ENCODE measurements at places on chromosomes 4 and X.
A peak's percentile ranks its signal among the peaks of the same experiment; 100 is the strongest.

GRCh38 chrX:55695227-55696018 is 22.1 kb upstream of the RRAGB start:
- peaks cover 34% of the 10 kb centered on the region for H3K4me1 ChIP-seq
- peak; percentile 30 for DNase-seq
- peak overlapping the region; percentile 21 for H3K4me3 ChIP-seq
- peak overlapping the region; percentile 60 for H3K27ac ChIP-seq
- H3K27me3 ChIP-seq = no peaks in the 10 kb centered on the region
- H3K36me3 ChIP-seq = peaks cover 1% of the 10 kb centered on the region

- no peak overlapping the region for H3K27ac ChIP-seq
- H3K36me3 ChIP-seq = peaks cover 1% of the 10 kb centered on the region
- no peak overlapping the region for H3K4me3 ChIP-seq
- no peaks in the 10 kb centered on the region for H3K4me1 ChIP-seq
- DNase-seq = no peak
Observed at GRCh38 chr4:53994382-53995102, 69.9 kb downstream of the CHIC2 start.

- DNase-seq = no peak
- H3K27ac ChIP-seq = no peak overlapping the region
- H3K4me1 ChIP-seq = peaks cover 10% of the 10 kb centered on the region
- no peaks in the 10 kb centered on the region for H3K27me3 ChIP-seq
Observed at GRCh38 chr4:14719053-14719452, 283.2 kb upstream of the CPEB2 start.

GRCh38 chr4:79578606-79579005 is 170.6 kb upstream of the GK2 start:
- H3K4me3 ChIP-seq = no peak overlapping the region
- no peaks in the 10 kb centered on the region for H3K4me1 ChIP-seq
- no peaks in the 10 kb centered on the region for H3K36me3 ChIP-seq

DNA sequence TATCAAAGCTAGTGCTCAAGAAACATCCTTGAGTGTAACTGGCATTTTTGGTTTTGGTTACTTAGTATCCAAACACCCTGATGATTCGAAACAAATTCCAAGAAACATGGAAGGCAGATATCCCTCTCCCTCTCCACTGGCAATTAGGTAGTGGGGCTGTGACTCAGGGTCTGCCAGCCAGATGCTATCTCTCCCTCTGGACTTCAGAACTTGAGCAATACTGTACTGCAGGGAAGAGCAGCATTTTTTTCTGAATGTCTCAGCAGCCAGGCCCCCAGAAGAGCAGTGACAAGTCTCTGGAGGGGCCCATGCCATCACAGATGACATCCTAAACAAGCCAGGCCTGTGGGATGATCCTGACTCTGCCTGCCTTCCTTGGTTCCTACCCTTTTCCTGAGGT is 37.3 kb upstream of the BCORL1 start:
- no peak overlapping the region for H3K4me3 ChIP-seq
- peaks cover 14% of the 10 kb centered on the region for H3K27me3 ChIP-seq
- H3K4me1 ChIP-seq = peaks cover 3% of the 10 kb centered on the region
- no peak for DNase-seq
- no peaks in the 10 kb centered on the region for H3K36me3 ChIP-seq

- H3K27me3 ChIP-seq = no peaks in the 10 kb centered on the region
- peak overlapping the region; percentile 99 for H3K4me3 ChIP-seq
- H3K27ac ChIP-seq = peak overlapping the region; percentile 99
Observed at GRCh38 chr4:472881-473569, 25.9 kb downstream of the ZNF721 start.

- no peak overlapping the region for H3K27ac ChIP-seq
- H3K4me3 ChIP-seq = no peak overlapping the region
- H3K27me3 ChIP-seq = no peaks in the 10 kb centered on the region
- H3K36me3 ChIP-seq = peaks cover 71% of the 10 kb centered on the region
- no peak for DNase-seq
Observed at GRCh38 chr4:184728858-184729257, 5.0 kb downstream of the CENPU start.

GRCh38 chr4:104022226-104022625 is 302.4 kb upstream of the TACR3 start:
- no peak for DNase-seq
- no peaks in the 10 kb centered on the region for H3K27me3 ChIP-seq
- H3K4me1 ChIP-seq = no peaks in the 10 kb centered on the region
- H3K4me3 ChIP-seq = no peak overlapping the region

DNA sequence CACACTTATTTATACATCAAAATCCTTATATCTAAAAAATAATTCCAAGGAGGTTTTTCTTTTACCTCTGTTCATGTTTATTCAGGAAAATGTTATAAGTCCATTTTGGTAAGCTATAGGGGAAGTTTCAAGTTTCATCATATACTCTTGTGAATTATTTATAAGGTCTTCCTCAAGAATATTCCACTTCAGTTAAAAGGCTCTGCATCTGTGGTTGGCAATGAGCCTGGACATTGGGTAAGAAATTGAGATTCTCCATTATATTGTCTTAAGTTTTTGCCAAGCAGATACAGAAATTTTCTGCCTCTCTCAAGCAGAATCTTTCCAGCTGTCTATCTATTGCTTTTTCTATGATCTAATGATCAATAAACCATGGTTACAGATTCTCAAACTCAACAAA is 641.9 kb downstream of the NLGN4X start:
- no peak overlapping the region for H3K4me3 ChIP-seq
- no peak for DNase-seq
- H3K4me1 ChIP-seq = no peaks in the 10 kb centered on the region
- H3K27ac ChIP-seq = no peak overlapping the region
- no peaks in the 10 kb centered on the region for H3K27me3 ChIP-seq
- H3K36me3 ChIP-seq = no peaks in the 10 kb centered on the region

- no peak overlapping the region for H3K27ac ChIP-seq
- no peaks in the 10 kb centered on the region for H3K36me3 ChIP-seq
- no peak for DNase-seq
- no peaks in the 10 kb centered on the region for H3K27me3 ChIP-seq
Observed at GRCh38 chrX:149213264-149213663, 291.8 kb downstream of the IDS start.

GRCh38 chr4:54199919-54200318 is 29.2 kb upstream of the PDGFRA start:
- DNase-seq = no peak
- no peak overlapping the region for H3K4me3 ChIP-seq
- H3K27ac ChIP-seq = no peak overlapping the region
- H3K27me3 ChIP-seq = peaks cover 14% of the 10 kb centered on the region
- H3K36me3 ChIP-seq = no peaks in the 10 kb centered on the region
- H3K4me1 ChIP-seq = no peaks in the 10 kb centered on the region

GRCh38 chr4:31021008-31021407 is 300.8 kb downstream of the PCDH7 start:
- DNase-seq = no peak
- no peak overlapping the region for H3K27ac ChIP-seq
- no peaks in the 10 kb centered on the region for H3K36me3 ChIP-seq
- H3K4me1 ChIP-seq = no peaks in the 10 kb centered on the region

All from activated naive CD4-positive, alpha-beta T cell treated with anti-CD3 and anti-CD28 coated beads, Interleukin-2, amount 10 ng/mL, durations not matched to agents 7 days and 5 days (primary cell).